ENCODE measurements at places on chromosomes 4 and X.
A peak's percentile ranks its signal among the peaks of the same experiment; 100 is the strongest.

GRCh38 chr4:112853662-112854256 is 195.7 kb upstream of the ANK2 start:
- DNase-seq = no peak

DNA sequence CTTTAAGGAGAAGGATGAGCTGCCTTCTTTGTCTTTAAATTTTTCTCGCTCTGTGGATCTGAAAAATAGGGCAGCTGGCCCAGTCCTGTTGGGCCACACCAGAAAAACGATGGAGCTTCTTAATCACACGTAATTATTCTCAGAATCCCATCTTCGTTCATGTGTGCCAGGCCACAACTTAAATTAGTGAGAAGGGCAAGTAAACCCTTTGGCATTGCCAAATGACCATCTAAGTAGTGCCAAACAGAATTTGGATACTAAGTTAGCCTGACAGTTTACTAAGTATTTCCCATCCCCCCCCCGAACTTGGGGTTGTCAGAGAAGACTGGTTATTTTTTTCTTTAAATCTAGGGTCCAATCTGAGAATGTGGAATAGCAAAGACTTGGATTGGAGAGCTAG is 62.0 kb downstream of the CASP3 start:
- no peak for DNase-seq

DNA sequence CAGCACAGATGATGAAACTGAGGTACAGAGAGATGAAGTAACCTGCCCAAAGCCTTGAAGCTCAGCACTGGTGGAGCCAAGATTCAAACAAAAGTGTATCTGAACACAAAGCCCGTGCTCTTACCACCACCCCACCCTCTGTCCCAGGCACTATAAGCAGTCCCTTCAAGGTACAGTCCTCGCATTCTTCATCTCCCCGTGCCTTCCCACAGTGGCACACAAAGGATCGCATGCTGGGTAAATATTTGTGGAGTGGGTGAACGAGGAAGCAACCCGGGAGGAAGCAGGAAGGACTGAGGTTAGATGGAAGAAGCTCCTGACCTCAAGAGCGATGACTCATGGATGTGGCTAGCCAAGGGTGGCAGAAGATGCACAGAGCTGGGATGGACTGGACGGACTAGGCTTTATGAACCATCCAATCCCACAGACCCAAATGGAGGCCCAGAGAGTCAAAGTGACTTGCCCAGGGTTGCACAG is 18.4 kb downstream of the IQSEC2 start:
- peak; percentile 72 for DNase-seq

GRCh38 chr4:89438102-89438831 is 130.7 kb upstream of the GPRIN3 start:
- peak; percentile 46 for DNase-seq

- no peak for DNase-seq
These were observed 40.2 kb downstream of the ARHGAP10 start for GRCh38 chr4:147772056-147772455.

GRCh38 chrX:8749697-8750096 is 17.8 kb upstream of the ANOS1 start:
- no peak for DNase-seq

DNA sequence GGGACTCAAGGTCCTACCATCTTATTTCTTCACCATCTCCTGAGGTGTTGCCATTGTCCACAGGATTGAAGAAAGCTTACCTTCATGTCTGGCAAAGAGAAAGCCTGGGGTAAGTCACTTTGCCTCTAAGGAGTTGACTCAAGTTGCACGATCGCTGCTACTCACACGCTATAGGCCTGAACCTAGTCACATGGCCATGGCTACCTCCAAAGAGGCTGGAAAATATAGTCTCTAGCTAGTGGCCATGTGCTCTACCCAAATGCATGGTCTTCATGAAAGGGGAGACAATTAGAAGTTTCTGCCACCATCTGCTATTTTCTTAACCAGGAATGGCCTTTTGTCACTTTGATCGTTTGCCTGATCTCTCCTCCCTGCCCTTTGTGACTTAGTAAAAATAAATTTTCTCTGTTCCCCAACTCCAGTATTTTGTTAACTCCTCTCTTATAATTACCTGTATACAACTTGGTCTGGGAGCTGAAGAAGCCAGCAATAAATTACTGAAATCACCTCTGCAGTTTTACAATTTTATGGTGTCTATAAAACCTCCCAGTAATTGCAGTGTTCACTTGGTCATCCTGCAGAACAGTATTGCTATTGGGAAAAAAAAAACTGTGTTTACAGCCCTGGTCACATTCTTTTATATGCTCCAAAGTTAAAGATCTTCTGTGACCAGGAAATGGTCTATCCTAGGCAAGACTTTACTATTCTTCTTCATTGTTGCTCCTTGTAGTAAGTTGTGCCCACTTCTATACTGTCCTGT is 126.7 kb upstream of the TSPAN5 start:
- no peak for DNase-seq

DNA sequence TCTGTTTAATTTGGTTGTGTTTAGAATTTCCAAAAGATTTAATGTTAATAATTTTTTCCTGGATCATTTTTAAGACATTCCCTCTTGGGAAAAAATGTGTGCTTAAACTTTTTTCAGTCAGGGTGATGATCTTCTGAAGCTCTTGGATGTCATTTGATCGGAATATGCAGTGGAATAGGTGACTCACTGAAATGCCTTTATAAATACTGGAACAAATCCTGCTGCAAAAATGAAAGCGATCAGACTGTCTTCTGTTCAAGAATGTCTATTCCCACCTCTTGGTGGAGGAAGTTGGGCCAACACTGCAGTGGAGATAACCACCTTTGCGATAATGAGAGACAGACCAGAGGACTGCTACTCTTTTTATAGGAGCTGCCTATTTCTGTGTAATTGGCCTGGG is 46.7 kb downstream of the LARP1B start:
- DNase-seq = peak; percentile 22

- DNase-seq = peak; percentile 10
These were observed 55.0 kb upstream of the TADA2B start for GRCh38 chr4:6988016-6988715.

GRCh38 chr4:126470862-126471261 is 1156.1 kb downstream of the FAT4 start:
- DNase-seq = no peak

DNA sequence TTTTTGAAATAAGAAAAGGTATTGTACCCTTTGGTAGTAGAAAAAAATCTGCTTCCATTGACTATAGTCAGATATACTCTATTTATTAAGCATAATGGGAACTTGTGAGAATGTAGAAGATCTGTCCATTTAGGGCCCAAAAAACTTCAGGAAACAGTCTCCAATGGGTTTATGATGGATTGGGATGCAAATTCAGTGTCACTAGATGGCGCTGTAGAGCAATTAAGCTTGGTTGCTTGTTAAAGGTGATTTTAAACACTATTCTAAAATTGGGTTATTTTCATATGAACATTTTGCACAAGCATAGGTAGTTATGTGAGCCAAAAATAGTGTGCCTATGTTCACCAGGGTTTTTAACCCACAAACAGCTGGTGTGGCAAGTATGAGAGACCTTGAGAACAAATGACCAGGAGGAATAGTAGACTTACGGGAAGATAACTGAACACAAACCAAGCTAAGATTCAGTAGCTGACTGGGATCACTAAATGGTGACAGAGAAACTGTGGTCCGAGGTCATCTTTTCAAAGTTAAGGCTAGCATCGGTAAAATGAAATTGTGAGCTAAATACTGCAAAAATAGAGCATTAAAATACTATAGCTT is 80.3 kb upstream of the LSM6 start:
- peak; percentile 58 for DNase-seq

GRCh38 chr4:84932462-84932861 is 34.0 kb downstream of the WDFY3 start:
- no peak for DNase-seq

DNA sequence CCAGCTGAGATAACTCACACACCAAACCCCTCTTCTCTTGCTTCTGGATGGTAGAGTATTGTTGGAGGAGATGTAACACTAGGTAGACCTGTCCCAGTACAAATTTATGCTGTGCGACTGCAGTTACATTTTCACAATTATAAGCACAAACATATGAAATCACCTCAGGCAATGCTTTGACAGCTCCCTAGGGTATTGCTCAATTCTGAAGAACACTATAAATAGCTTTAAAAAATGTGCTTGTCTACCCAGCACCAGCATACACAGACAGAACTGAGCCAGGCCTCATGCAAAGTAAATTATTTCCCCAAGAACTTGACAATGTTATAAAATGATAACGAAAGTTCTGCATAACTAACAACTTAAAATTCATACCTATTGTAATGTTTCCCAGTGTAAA is 1999.1 kb upstream of the ADGRL3 start:
- no peak for DNase-seq

DNA sequence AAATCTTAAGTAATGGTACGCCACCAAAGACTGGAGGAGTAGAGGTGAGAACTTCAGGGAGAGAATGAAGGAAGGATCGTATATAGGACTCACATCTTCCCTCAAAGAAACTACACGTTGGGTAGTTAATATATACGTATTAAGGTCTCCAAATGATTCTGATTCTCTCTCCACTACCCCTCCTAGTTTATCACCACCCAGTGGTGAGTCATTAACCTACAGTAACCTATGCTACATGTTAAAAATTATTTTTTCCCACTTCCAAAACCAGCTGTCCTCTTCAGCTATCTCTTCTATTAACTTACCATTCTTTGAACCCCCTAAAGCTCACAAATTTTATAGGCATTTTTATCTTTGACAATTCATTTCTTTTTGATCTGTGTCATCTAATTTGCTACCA is 69.7 kb downstream of the RPS6KA6 start:
- no peak for DNase-seq

GRCh38 chr4:183986971-183987946 is 82.2 kb downstream of the STOX2 start:
- peak; percentile 74 for DNase-seq

DNA sequence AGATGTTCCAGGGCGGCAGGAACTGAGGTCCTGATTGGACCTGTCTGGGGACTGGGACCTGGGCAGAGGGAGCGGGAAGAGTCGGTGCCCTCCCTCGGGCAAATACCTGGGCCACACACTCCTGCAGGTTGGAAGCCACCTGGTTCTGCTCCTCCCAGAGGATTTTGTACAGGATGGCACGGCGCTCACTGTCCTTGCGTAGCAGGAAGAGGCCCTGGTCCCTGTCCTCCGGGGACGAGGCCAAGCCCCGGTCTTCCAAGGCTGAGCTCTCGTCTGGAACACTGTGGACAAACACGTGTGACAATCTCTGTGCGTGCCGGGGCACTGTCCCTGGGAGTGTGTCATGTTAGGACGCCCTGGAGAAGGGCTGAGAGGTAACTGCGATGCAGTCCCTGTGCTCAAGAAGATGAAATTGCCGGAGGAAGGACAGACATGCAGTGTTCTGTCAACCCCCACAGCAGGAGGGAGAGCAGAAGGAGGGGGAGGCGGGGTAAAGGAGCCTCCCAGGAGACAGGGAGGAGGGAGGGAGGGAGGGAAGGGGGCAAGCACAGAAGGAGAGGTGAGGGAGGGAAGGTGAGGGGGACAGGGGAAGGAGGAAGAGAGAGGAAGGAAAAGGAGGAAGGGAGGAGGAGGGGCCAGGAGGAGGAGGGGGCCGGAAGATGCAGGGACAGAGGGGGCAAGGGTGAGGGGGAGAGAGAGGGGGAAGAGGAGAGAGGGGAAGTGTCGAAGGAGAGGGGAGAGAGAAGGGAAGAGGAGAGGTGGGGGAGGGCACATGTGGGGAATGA is 29.0 kb downstream of the PDHA1 start:
- no peak for DNase-seq

- no peak for DNase-seq
These were observed 23.6 kb upstream of the VAMP7 start for GRCh38 chrX:155857561-155857960.

GRCh38 chr4:24214796-24215195 is 324.9 kb upstream of the PPARGC1A start:
- DNase-seq = no peak

DNA sequence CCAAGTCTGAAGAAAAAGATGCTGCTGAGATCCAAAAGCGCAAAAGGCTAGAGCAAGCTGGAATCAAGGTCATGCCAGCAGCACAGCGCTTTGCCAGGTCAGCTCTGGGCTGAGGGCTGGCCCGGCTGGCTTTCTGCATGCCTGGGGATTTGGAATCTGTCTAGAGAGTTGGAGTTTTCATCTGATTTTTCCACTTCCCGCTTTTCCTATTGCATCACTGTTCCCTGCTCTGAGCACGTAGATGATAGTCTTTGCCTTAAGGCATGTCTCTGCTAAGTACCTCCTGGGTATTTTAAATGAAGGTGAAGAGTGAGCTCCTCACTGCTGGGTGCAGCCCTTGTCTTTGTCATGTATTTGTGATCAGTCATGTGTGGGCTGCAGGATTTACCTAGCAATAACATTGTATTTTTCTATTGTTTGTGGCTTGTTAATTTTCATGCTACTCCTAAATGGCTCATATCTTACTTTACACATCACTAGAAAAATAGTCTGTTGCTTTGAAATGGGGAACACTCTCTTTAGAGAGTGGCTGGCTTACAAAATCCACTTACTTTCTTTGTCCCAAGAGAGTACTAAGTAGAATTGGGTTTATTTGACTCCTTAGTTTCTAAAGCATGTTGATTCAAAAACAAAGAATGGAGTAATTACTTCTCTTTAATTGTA is 82.8 kb downstream of the LIMCH1 start:
- no peak for DNase-seq

DNA sequence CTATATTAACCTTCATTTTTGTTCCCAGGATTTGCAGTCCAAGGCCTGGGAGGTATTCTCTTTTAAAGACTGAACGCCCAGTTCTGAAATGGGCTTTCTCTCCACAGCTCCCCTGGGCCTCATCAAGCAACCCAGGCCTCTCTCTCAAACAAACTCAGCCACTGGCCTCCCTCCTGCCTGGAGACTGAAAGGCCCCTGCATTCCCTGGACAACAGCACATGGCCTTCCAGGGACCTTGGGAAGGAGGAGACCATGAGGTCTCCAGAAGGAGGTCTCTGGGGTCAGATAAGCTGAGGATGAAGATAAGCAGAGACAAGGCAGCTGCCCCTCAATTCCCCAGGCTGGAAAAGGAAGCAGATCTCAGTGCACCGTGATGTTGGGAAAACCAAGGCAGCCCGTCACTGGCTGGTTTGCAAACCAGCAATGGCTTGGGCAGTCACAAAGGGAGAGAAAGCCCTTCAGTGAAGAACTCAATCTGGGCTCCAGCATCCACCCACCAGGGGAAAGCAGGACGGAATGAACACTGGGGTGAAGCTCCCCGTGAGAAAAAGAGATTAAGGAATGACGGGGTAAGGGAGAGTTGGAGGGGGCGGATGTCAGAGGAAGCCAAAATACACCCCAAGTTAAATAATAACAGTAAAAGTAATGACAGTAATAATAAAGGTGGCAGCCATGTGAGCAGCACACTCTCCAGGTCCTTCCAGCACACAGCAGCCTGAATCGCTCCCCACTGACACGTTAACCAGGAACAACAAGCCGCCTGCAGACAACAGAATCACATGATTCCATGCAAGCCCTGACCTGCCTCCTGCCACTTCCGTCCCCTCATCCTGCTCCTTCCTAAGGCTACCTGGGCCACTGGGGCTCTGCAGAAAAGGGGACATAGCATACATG is 22.3 kb downstream of the AMOT start:
- no peak for DNase-seq

GRCh38 chr4:2402941-2403340 is 15.5 kb downstream of the ZFYVE28 start:
- no peak for DNase-seq

DNA sequence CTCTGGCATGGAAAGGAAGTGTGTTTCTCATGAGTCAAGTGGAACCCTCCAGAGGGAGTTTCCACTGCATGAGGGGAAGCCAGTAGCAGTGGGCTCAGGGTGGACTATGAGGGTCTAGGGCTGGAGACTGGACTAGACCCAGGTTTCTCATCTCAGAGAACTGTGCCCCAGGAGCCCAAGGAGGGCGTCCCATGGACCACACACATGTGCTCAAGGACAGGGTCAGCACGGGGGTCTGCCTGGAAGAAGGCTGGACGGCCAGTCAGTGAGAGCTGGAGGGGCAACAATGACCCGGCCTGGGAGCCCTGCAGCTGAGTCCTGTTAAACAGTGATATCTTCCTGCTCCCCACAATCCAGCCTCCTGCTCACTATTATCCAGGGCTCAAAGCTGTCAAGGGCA is 5.8 kb upstream of the CTSO start:
- no peak for DNase-seq

All from AG10803 (cell line).